Lung microvascular endothelial cell (primary cell): ENCODE measurements at places on chromosomes 1 and 21. TPM values are rescaled to one million over a fixed set of nuclear protein-coding genes. Genes with fewer than 3 reads are reported as not detected.

Gene NOTCH2
- 8.7 and 19.8 TPM in 2 replicates for total RNA-seq

Gene IL19
- not detected in 2 replicates for total RNA-seq

Gene HCRTR1
- 1.5 and 5.4 TPM in 2 replicates for total RNA-seq

Gene B4GALT2
- total RNA-seq = 40.1 and 41.9 TPM in 2 replicates

Gene LORICRIN
- not detected in 2 replicates for total RNA-seq

DNA sequence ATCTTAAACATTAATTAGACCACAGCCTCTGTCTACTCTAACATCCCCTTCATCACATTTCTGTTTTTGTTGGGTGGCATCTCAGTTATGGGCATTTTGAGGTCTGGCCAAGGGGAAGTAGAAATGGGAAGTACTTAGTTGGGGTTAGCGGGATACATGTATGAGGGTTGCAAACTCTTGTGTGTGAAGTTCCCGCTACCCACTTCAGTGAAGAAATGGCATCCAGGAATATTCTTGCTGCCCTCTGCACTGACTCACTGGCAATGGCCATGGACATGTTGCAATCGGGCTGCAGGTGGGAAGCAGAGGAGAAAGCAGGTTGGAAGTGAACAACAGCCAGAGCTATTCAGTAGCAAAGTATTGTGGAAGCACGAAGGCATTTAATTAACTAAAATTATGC lies 7.4 kb downstream of the CD48 start:
- DNase-seq = no peak

GRCh38 chr1:46197964-46198811 lies at the start of gene POMGNT1:
Gene POMGNT1, minus strand, starts transcription at chr1:46198434. Its CDS starts 613 bp downstream, at chr1:46197821.
- peak; percentile 61 for DNase-seq

- DNase-seq = peak; percentile 28
Measured at GRCh38 chr1:241240069-241240468, 116.9 kb downstream of the RGS7 start.

- peak; percentile 84 for DNase-seq
Measured at GRCh38 chr1:113659035-113659434, 100.3 kb downstream of the PHTF1 start.

- no peak for DNase-seq
Measured at GRCh38 chr1:40044110-40044509, 3.6 kb downstream of the CAP1 start.

- DNase-seq = no peak
Measured at GRCh38 chr1:24535021-24535424, 20.9 kb upstream of the NCMAP start.

- DNase-seq = no peak
Measured at GRCh38 chr1:210089855-210090254, 142.7 kb upstream of the SERTAD4 start.

GRCh38 chr1:67350783-67351182 lies 43.1 kb downstream of the IL12RB2 start:
- no peak for DNase-seq

- no peak for DNase-seq
Measured at GRCh38 chr1:167746988-167747655, 25.3 kb downstream of the MPZL1 start.

- DNase-seq = peak; percentile 32
Measured at GRCh38 chr1:47351305-47351704, 17.7 kb downstream of the CMPK1 start.

GRCh38 chr1:30844631-30845030 lies 63.9 kb downstream of the SDC3 start:
- DNase-seq = no peak

GRCh38 chr1:53125623-53126360 lies 16.6 kb downstream of the SLC1A7 start:
- no peak for DNase-seq

DNA sequence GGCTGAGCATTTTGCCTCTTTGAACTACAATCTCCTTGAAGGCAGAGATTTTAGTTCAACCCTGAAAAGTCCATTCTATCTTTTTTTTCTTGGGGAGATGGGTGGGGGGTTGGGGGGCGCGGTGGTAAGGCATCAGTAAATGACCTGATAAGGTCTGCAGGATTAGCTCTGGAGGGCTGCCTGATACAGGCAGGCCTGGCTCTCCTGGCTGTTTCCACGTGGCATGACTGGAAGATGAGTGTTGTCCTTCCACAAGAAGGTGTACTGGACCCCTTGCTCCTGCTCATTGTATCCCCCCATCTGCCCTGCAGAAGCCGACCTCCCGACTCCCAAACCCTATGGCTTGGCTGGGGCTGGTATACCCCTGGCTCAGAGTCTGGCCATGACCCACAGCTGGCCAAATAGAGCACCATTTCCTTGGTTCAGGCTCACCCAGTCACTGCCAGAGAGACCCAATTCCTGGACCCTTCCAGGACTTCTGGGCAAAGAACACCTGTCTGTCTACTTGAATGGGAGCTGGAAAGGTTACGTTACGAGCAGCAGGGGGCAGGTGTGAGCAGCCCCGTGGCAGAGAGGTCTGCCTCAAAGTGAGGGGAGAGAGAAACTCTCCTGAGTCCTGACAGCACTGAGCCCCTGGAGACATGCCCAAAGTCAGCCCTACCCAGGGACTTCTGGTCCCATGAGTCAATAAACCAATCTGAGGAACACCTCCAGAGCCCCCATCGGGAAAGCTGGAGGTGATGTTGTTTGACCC lies 17.0 kb downstream of the DHRS3 start:
- peak; percentile 60 for DNase-seq

GRCh38 chr1:62588000-62588399 lies 9.3 kb upstream of the ANGPTL3 start:
- DNase-seq = no peak

- no peak for DNase-seq
Measured at GRCh38 chr1:55789466-55789865, 574.3 kb upstream of the USP24 start.

DNA sequence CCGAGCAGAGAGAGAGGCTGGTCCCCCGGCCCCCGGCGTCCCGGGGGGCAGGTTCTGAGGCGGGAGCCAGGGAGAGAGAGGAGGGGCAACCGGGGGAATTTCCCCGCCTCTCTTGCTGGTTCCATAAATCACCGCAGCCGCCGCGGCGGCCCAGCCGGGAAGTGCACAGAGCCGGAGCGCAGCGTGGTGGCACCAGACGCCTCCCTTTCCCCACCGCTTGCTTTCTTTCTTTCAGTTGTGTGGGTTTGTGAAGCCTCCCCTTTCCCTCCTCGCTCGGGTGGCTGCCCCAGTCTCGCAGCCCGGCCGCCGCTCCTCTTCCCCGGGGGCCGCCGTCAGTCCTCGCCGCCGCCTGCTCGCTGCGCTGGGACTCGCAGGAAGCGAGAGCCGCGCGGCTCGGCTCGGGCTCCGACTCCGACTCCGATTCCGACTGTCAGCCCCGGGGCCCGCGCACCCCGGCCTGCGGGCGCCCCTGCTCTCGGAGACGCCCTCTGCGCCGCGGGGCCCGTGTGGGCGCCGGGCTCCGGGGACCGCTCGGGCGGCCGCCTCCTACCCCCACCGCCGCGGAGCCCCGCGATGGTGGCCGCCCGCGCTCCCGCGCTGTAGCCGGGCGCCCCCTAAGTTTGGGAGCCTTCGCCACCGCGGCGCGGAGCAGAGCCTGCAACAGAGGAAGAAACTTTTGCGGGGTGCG lies at the start of gene CACHD1:
Gene CACHD1, plus strand, starts transcription at position 153 of the 688 bp plus-strand sequence. CDS start 616 bp downstream, outside the sequence.
- DNase-seq = peak; percentile 91

- no peak for DNase-seq
Measured at GRCh38 chr1:178665579-178665978, 59.5 kb upstream of the RALGPS2 start.

- DNase-seq = no peak
Measured at GRCh38 chr21:29521872-29522271, 223.2 kb downstream of the BACH1 start.

DNA sequence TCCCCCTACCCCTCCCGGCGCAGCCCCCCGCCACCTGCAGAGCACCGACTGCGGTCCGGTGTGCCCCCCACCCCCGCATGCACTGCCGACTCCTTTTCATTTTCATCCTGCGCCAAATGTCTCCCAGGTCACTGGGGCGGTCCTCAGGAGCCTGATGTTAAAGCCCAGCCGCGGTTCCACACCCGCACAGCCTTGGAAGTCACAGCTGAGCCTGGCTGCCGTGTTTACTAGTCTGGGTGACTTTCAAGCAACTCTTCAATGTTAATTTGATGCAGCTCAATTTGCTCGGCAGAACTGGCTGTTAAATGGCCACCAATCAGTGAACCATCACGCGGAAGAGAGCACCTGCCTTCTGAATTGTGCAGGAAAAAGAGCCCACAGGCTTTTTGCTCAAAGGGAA lies 27.2 kb downstream of the THAP3 start:
- no peak for DNase-seq

DNA sequence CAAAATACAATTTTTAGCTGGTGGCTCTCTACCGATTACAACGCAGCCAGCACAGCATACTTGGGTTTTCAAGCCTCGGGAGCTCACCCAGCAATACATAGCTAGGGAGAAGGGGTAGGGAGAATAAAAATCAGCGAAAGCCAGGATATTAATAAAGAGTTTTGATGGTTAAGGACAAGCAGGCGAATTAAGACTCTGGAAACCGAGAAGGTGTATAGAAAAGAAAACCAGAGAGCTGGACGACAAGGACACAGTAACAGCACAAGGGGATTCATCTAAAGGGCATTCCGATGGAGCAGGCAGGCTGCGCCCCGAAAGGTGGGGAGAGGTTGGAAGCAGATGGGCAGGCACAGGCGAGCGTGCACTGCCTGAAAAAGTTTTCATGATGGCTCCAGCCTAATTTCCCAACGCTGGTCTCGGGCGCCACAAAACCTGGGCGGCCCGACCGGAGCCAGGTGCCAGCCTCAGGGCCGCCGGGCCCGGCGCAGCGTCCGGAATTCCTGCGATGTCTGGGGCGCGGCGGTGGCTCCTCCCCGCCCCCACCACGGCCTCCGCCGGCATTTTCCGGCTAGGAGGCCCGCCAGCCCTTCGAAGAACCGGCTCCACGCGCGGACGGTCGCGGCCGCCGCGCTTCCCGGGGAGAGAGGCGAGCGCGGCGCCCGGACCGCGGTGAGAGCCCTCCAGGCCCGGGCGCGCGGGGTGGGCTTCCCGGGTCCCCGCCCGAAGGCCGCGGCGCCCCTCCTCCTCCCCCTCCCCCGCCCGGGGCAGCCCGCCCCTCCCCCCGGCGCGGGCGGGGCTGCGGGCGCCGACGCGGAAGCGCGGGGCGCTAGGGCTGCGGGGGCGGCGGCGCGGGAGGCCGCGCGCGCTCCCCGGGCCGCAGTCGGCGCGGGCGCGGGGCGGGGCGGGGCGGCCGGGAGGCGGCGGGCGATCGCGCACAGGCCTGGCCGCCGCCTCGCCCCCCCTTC lies 774 bp upstream of the DYRK1A start:
- DNase-seq = peak; percentile 82

- DNase-seq = no peak
Measured at GRCh38 chr1:181712711-181713110, 229.4 kb downstream of the CACNA1E start.

- DNase-seq = no peak
Measured at GRCh38 chr1:169103002-169103401, 3.5 kb upstream of the ATP1B1 start.

- DNase-seq = no peak
Measured at GRCh38 chr1:3651930-3652547, at the start of gene TP73. Gene TP73, plus strand, starts transcription at chr1:3652516. Its CDS starts 29,850 bp downstream, at chr1:3682366.

DNA sequence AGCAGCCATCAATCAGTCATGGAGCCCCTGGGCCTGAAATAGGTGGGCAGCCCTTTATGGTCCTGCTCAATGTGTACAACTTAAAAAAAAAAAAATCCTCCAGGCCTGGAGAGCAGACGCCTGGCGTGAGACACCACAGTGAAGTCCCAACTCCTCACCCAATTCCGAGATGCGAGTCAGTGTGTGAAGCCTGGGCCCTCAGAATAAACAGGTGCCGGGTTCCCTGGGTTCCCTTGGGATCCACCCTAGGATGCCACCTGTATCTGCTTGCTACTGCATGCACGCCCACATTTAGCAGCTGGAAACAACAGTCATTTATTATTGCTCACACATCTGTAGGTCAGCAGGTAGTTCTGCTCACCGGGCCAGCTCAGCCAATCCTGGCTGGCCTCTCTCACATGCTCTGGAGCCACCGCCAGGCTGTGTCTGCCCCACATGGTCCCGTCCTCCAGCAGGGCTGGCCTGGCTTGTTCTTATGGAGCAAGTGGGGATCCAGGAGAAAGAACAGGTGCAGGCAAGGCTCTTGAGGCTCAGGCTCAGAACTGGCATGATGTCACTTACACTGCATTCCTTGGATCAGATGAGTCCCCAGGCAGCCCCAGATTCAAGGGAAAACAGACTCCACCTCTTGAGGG lies 172.7 kb downstream of the NPHP4 start:
- no peak for DNase-seq

- no peak for DNase-seq
Measured at GRCh38 chr21:32690085-32690484, 37.7 kb downstream of the SYNJ1 start.

DNA sequence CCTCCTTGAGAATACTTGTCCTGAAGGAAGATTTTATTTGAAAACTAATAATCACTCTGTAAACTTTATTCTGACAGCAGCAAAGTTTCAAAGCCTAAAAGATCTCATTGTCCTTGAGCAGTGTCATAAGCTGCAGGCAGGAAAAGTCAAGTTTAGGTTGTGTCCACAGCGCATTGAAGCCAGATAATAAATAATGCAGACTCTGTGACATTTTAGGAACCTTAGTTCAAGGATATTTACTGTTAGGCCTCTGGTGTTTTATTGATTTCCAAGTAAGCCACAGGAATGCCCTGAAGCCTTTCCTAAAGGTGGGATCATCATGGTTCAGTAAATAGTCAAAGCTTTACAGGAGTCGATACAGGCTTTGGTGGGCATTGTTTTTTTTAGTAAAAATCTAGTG lies 356.4 kb upstream of the SGIP1 start:
- DNase-seq = no peak

DNA sequence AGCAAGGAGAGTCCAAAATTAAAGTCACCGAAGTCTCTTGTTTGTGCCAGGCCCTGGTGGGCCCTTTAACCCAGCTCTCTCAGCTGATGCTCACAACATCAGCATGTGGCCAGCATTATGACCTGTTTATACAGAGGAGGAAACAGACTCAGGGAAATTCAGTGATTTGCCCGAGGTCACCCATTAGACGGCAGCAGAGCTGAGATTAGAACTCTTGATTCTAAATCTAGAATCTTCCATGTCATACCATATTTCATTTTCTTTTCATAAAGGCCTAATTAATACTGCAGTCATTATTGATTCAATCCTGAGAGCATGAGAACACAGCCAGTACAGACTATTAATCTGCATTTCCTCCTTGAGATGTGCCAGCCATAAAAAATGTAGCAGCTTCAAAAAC lies 63.7 kb downstream of the KCNN3 start:
- no peak for DNase-seq

DNA sequence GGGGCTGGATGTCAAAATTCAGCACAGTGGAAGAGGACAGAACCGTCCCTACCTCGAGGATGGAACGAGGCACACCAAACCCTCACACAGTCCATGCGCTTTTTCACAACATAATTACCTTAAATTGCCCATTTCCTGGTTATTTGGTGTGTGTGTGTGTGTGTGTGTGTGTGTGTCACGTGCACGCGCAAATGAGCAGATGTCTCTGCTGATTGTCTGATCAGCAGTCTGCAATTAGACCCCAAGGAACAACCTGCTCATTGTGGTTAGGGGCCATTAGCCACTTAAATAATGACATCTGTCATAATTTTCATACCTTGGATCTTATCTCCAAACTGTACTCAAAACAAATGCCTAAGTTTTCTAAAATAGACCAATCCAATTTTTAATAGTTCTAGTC lies 23.2 kb downstream of the AVPR1B start:
- no peak for DNase-seq
